ENCODE measurements at places on chromosomes 11 and 22.

DNA sequence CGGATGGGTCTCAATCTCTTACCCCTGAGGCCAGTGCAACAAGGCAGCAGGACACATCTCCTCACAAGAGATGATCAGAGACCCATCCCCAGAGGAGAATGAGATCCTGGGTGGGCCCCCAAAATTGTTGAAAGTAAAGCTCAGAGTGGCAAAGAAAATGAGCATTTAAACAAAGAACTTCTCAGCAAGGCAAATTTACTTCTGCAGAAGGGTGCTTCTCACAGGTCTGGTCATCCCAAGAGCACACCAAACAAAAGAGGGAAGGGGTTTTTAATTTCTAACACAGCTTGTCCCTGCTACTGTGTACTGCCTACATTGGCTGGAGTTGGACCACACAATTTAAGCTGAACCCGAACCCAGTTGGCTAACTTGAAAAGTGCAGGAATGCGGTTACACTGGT lies 1628.6 kb upstream of the RAG2 start:
- no peak for DNase-seq

DNA sequence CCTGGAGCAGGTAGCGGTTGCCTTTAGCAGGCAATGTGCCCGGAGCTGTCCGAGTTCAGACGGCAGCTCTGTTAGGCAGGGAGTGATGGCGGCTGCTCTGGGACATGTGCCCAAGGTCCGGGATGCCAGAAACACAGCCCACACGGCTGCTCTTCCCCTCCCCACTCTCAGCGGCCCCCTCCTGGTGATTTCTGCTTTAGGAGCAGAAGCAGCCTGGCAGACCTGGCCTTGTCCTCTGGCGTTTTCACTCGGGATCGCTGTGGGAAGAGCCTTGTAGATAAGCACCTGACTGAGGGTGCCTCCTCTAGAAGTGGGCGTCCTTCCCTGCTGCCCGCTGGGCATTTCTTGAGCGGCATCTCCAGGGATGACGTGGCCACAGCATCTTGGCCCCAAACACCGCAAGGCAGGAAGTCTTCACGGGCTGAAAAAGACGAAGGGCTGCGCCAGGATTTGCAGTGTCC lies 392.2 kb downstream of the TBC1D22A start:
- no peak for DNase-seq

DNA sequence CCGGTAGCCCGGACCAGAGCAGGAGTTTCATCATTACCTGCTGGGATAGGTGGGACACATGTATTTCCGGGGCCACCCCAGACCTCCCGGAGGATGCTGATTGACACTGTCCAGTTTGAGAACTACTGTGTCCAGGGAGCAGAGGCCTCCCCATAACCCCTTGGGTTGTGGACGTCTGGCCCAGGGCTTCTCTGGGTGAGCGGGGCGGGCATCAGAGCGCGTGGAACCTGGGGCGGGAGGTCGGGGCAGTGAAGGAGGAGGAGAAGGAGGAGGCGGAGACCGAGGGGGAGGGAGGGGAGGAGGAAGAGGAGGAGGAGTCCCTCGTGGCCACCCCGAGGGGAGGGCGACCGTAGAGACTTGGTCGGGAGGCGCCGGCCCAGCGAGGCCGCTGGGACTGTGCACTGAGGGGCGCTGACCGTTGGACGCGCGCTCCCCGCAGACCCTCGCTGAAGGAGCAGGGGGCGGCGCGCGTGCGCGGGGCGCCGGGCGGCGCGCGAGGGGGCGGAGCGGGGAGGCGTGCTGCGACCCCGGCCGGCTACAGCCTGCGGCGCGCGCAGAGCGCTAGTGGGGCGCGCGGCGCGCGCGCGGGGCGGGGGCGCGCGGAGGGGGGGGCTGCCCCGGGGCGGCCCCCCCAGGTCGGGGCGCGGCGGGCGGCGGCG lies at the start of gene GRK3:
TSS of gene GRK3 (plus strand) at position 356 of the 659 bp plus-strand sequence. CDS start 366 bp downstream, outside the sequence.
- DNase-seq, result no peak

DNA sequence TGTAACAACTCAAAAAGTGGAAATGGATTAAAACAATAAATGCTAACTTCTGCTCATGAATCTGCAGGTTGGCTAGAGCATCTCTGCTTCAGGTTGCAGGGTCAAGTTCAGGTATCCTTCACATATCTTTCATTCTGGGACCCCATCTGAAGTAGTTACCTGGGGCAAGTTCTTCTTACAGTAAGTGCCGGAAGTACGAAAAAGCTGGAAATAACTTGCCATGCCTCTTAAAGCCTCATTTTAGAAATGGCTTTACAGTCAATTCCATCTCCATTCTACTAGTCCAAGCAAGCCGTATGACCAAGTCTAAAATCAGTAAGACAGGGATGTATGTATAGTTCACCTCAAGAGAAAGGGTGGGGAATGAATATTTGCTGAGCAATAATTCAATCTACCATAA lies 93.7 kb downstream of the FCHSD2 start:
- DNase-seq, result no peak

GRCh38 chr22:45235101-45235777 lies 5.5 kb downstream of the KIAA0930 start:
- no peak for DNase-seq

- no peak for DNase-seq
These were observed 205.6 kb upstream of the ANO5 start for GRCh38 chr11:21987261-21987660.

GRCh38 chr22:31683181-31684105 lies 21.4 kb upstream of the PISD start:
- DNase-seq, result no peak

- DNase-seq, result no peak
These were observed 13.2 kb upstream of the FXYD2 start for GRCh38 chr11:117837791-117838190.

- DNase-seq, result peak; percentile 47
These were observed 2216.6 kb upstream of the RAG2 start for GRCh38 chr11:38814670-38815069.

DNA sequence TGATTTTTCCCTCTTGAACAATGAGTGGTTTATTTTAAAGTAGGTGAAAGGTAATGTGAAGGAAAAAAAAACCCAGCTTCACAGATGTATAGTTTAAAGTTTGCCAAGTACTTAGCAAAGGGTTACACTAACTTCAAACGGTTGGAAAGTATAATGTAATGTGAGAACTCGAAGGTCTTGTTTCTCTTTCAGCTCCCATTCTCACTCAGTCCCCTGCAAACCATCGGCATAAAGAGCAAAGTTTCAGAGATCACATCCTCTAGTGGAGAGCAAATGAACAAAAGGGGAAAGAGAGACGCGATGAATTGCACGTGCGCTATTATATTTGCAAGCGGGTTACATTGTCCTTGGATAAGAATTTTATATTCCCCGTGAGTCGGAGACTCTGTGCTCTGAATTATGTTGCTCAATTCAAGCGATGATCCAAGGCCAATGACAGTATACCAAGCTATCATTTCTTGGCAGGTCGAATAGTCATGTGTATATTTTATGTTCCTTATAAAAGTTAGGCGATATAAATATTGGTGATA lies 37.6 kb upstream of the BIRC3 start:
- DNase-seq, result peak; percentile 67

DNA sequence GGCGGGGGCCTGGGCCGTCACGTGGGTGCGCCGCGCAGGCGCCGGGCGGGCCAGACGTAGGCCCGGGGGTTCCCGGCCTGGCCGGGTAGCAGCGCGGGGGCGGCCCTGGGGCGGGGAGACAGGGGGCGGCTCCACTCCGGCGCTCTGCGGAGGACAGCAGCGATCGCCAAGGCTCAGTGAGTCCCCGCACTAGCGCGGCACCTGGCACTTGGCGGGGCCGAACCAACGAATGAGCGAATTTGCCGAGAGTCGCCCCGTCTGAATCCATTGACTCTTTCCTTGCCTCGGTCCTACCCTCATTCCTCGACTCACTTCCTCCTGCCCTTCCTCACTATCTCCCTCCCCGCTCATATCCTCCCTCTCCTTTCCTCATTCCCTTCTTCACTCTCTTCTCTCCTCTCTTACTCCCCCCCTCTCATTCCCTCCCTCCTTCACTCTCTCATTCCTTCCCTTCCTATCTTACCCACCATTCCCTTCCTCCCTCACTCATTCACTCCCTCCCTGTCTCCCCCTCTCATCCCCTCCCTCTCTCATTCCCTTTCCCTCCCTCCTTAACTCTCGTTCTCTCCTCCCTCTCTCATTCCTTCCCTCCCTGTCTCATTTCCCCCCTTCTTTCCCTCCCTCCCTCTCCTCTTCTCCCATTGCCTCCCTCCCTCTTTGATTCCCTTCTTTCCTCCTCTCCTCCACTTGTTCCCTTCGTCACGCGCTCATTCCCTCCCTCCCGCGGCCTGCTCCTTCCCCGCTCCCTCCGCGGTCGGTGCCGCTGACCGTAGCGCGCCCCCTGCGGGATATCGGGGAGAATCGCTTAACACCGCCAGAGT lies 476 bp upstream of the KLHL22 start:
- peak; percentile 71 for DNase-seq
